ENCODE measurements at places on chromosomes 11 and 22. TPM values are rescaled to one million over a fixed set of nuclear protein-coding genes. Genes with fewer than 3 reads are reported as not detected.

DNA sequence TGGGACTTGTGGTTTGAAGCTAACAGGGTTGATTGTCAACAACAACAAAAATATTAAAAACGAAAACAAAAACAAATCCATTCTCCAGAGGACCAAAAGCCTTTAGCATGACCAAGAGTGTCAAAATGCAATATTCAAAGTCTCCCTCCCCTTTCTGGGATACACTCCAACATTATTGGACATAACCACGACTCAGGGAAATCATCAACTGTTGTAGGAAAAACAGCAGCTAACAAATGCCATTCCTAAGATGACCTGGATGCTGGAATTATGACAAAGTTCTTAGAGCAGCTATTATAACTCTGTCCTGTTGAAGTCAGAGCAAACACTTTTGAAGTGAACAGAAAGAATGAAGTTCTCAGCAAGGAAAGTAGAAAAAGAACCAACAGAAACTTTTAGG, 143.0 kb downstream of the TMEM135 start:
- DNase-seq: no peak

DNA sequence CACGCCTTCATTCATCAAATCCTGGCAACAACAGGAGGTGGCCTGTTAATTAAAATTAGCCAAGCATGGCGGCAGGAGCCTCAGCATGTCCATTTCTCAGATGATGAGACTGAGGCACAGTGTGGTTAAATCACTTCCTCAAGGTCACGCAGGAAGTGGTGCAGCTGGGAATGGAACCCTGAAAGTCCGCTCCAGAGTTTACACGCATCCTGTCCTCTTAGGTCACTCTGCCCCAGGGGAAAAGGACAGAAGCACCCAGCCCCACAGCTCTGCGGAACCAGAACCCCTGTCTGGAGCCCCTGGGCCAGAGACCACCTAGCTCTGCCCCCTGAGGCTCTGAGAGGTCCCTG, 19.6 kb downstream of the RPL3 start:
- peak; percentile 63 for DNase-seq

DNA sequence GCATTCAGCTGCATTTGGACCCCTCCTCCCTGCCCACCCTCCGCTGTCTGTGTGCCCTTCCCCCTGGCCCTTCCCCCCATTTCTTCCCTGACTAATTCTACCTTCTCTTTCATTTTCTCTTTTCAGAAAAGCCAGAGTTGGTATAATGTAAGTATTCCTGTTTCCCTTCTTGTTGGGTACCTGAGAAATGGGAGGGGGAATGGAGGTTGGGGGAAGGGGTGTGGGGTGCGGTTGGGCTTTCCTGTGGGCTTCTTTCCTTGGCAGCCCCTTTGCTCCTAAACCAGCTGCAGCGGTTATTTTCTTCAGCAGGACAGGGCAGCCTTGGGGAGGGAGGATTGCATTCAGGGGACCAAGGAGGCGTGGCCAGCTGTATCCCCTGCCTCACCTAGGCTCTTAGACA, 70.2 kb downstream of the SCN3B start:
- DNase-seq: no peak

DNA sequence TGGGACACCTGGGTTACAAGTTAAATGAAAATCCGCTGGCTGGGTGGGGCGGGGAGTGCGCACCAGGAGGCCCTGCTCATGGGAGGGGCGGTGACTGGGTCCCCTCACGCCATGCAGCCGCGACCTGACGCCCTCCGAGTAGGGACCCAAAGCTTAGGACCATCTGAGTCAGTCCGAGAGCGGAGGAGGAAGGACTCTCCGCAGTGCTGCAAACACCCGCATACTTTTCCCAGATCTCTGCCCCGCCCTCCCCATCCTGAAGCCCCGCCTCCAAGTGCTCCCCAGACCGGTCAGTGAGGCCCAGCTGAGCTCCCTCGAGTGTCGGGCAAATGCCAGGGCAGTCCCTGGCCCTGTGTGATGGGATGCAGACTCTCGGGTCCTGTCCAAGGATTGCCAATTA, 6.6 kb upstream of the FLI1 start:
- DNase-seq: no peak

DNA sequence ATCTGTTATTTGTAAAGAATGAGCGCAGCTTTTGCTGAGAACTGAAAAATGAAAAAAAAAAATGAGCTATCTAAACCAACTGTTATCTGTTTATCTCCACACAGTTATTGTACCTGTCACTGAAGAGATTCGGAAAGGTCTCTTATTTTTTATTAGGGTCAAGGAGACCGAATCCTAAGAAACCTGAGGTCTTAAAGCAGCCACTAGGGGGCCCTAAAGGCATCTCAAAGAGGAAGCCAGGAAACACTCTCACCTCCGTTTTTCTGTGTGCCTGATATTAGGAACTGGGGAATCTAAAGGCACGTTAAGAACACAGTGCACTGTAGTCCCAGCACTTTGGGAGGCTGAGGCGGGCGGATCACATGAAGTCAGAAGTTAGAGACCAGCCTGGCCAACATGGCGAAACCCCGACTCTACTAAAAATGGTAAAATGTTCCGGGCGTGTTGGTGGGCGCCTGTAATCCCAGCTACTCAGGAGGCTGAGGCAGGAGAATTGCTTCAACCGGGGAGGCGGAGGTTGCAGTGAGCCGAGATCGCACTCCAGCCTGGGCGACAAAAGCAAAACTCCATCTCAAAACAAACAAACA, 3.5 kb upstream of the LARGE1 start:
- DNase-seq: peak; percentile 80

The MS4A1 gene
- not detected for total RNA-seq

- DNase-seq: peak; percentile 14
Measured at GRCh38 chr11:113159988-113160807, 154.2 kb upstream of the TTC12 start.

The HIRA gene
- 12.9 TPM for total RNA-seq

DNA sequence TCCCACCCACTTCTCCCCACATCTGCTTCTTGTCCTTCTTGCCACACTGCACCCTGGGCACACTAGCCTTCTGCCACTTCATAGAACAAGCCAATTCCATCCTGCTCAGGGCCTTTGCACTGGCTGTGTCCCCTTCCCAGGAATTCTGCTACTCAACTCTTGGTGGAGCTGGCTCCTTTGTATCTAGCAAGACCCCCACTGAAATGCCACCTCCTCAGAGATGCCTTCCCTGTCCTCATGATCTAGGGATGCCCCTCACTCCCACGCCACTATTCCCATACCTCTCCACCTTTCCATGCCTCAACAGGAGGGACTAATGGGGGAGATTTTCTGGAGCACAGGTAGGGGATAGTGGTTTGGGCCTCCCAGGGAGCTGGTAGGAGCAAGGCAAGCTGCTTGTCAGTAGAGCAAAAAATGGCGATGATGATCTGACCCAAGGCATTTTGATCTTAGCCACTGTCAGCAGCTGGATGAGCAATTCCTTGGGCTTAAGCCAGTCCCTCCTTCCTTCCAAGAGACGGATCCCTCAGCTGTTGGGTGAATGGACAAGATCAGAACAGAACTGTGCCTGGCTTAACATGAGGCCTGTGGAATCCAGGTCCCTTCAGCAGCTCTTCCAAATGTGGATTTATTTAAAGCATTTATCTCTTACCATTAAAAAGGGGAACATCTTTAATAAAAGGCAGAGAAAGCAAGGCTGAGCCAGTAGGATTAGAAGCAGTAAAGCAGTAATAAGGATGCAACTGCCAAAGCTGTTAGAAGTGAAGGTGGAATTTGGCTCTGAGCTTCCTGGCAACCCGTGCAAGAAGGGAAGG, 4.0 kb upstream of the PRDM11 start:
- no peak for DNase-seq

DNA sequence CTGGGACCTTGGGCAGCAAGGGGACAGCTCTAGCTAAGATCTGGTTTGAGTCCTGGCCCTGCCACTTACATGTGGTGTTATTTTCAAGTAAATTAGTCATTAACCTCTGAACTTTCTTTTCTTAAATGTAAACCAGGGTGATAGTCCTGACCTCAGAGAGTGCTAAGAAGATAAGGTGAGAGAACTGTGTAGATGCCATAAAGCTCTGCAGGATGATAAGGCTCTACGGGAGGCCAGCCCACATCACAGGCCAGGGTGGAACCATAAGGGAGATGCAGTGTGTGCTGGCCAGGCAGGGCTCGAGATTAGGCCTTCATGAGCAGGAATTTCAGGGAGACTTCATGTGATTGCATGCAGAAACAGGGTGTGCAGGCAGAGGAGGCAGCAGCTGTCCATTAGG, 24.2 kb downstream of the NECTIN1 start:
- no peak for DNase-seq

The GPHA2 gene
- 18.5 TPM for total RNA-seq

The CFAP300 gene
- not detected for total RNA-seq

DNA sequence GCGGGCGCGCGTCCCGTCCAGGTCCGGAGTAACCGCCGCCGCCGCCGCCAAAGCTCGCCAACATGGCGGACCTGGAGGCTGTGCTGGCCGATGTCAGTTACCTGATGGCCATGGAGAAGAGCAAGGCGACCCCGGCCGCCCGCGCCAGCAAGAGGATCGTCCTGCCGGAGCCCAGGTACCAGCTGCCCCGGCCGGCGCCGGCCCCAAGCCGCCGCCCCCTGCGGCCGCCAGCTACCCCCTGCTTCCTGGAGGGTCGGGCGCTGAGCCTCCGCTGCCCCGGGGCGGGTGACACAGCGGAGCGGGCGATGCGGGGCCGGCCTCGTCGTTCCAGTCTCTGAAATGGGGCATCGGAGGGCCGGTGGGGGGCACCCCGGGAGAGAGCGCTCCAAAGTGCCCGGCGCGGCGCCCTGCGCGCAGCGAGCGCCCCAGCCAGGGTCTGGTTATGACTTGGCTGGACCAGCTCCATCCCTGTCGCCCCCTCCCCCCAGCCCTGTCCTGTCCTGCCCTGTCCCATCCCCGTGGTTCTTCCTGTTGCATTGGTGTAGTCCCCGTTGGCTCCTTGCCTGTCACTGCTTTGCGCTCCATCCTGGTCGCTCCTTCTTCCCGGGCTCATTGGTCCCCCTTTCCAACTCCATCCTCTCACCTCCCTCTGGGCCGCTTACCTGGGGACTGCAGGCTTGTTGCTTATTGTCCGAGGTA, 653 bp downstream of the GRK3 start:
- DNase-seq: peak; percentile 34

- no peak for DNase-seq
Measured at GRCh38 chr11:48107188-48107704, 109.4 kb upstream of the OR4B1 start.

DNA sequence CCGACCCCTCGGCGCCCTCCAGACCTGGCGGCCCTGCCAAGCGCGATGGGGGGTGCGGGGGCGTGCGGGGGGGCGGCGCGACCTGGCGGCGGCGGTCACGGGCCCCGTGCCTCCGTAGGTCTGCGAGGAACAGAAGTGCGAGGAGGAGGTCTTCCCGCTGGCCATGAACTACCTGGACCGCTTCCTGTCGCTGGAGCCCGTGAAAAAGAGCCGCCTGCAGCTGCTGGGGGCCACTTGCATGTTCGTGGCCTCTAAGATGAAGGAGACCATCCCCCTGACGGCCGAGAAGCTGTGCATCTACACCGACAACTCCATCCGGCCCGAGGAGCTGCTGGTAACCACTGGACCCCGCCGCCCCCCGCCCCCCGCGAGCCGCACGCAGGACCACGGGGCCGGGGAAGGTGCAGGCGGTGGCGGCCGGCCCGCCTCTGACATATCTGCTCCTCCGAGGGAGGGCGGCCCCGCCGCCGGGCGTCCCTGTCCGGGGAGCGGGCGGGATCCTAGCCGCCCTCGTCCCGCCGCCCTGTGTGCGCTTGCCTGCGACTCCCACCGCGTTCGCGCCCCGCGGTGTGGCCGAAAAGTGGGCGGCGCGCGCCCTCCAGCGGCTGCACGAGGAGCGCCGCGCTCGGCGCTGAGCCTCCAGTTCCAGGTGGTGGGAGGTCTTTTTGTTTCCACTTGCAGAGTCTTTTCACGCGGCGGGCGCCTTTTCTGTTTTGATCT, 2.1 kb downstream of the CCND1 start:
- DNase-seq: peak; percentile 73

DNA sequence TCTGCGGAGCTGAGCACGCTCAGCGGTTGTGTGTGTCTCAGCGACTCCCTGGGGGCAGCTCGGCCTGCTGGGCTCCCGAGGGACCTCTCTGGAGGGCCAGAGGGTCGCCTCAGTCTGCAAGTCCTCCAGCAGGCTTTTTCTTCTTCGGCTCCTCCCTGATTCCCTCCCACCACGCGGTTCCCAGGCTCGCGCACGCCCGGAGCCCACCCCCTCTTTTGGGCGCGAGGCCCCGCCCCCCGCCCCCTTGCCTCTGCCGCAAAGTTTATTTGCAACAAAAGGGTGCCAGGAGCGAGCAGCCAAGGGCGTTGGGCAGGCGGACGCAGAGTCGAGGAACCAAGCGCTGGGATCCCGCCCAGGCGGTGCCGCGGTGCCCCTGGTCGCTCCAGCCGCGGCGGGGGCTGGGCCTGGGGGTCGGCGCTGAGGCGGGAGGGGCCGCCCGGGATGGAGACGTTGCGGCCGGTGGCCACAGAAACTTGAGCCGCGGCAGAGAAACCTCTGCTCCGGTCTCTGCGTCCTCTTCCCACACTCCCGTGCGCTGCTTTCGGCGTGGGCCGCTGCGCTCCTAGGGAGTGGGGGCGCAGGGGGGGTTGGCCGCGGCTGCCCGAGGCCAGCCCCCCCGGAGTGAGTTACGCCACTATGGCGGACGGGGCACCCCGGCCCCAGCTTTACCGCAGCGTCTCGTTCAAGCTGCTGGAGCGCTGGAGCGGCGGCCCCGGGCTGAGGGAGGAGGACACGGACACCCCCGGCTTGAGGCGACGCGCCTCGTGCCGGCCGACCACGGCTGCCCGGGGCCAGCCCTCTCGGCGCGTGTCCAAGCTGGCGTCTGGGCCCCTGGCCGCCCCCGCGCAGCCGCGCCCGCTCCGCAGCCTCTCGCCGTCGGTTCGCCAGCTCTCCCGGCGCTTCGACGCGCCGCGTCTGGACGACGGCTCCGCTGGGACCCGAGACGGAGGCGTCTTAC, at the start of gene ARHGEF17:
Gene ARHGEF17, plus strand, starts transcription at position 274 of the 958 bp plus-strand sequence. Its CDS starts 363 bp downstream, at position 637.
- peak; percentile 60 for DNase-seq

The GAL3ST3 gene
- total RNA-seq: 0.66 TPM

The KCTD17 gene
- total RNA-seq: 8.3 TPM

The RTN4RL2 gene
- 3.4 TPM for total RNA-seq

GRCh38 chr11:95266751-95267374, 35.9 kb upstream of the SESN3 start:
- DNase-seq: peak; percentile 5

GRCh38 chr11:32580967-32581366, 2.7 kb upstream of the EIF3M start:
- no peak for DNase-seq

The OR52E8 gene
- not detected for total RNA-seq

GRCh38 chr11:79896258-79896657, 455.4 kb upstream of the TENM4 start:
- no peak for DNase-seq

DNA sequence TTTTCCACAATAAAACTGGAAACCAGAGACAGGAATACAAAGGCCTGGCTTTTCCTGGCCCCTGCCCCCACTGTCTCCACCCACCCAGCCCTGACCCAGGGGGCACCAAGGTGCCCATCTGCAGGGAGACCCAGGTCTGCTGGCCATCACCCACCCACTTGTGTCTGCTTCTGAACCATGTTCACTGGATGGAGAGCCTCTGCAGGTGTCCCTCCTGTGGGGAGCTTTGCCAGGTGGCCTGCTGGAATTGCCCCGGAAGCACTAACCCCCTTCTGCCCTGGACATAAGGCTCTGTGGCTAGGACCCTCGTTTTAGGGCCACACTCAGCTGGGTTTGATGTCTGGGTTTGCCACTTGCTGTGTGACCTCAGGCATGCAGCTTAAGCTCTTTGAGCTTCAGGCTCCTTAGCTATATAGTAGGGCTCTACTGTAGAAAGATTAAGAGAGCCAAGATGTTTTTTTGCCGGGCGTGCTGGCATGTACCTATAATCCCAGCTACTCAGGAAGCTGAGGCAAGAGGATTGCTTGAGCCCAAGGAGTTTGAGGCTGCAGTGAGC, 3.9 kb downstream of the SCARF2 start:
- no peak for DNase-seq

All from body of pancreas (tissue), 4 donors.